Activated CD4-positive, alpha-beta memory T cell treated with anti-CD3 and anti-CD28 coated beads, Interleukin-2, amount 10 ng/mL, durations not matched to agents 7 days and 5 days (primary cell): ENCODE measurements at places on chromosomes 2 and 18.

DNA sequence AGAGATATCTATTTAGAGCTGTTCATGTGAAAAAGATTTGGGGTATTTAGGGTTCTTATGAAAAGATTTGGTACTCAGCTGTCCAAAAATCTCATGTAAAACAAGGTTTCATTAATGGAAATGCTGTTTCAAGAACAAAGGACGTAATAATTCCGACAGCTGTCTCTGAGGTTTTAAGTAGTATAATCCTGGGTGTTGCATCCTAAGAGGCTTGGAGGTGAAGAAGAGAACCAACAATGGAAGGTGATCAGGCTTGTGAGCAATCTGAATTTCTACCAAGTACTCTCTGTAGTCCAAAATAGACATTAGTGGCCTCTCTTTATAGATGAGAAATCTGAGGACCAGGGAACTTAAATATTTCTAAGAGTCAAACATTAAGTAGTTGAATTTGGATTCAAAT is 205.1 kb downstream of the BABAM2 start:
- H3K27me3 ChIP-seq = no peaks in the 10 kb centered on the region
- no peaks in the 10 kb centered on the region for H3K4me1 ChIP-seq
- H3K27ac ChIP-seq = no peak overlapping the region
- peaks cover 6% of the 10 kb centered on the region for H3K36me3 ChIP-seq
- no peak overlapping the region for H3K4me3 ChIP-seq
- DNase-seq = no peak

GRCh38 chr2:43285987-43286386 is 59.6 kb upstream of the ZFP36L2 start:
- no peak for DNase-seq
- no peak overlapping the region for H3K4me3 ChIP-seq
- H3K27ac ChIP-seq = no peak overlapping the region
- peaks cover 5% of the 10 kb centered on the region for H3K4me1 ChIP-seq

DNA sequence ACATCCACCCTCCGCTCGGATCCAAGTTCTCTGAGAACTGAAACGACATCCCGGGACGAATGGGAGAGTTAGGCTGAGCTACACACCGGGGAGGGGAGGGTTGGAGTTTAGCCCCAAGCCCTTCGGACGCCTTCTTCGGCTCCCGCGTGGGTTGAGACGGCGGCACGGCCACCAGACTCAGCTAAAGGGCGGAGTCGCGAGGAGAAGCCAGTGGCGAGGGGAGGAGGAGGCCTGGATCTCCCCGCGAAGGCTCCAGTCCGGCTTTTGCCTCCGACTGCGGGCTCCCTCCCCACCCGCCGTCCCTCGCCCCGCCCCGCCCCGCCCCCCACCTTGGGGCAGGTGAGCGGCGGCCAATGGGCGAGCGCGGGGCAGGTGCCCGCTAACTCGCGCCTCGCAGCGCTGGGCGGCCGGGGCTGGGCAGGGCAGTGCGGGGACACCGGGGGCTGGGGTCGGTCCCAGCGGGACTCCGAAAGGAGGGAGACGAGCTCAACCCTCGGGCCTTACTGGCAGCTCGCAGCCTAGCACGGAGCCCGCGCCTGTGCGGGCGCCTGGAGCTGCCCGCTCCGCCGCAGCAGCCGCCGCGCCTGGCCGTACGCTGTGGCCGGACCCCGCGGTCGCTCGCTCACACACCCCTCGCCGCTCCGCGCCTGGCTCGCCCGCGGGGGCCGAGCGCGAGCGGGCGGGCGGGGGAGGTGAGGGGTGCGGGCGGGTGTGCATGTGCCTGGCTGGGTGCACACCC is at the start of gene EMX1:
EMX1 (plus strand) TSS at position 382 of the 739 bp plus-strand sequence; CDS start at position 716, 334 bp downstream.
- H3K27ac ChIP-seq = peak within 1 kb of the TSS; percentile 16
- H3K36me3 ChIP-seq = no peaks in the 10 kb centered on the region
- peaks cover 81% of the 10 kb centered on the region for H3K27me3 ChIP-seq
- DNase-seq = peak; percentile 32
- H3K4me1 ChIP-seq = peaks cover 28% of the 10 kb centered on the region

GRCh38 chr2:112884869-112885505 is 26.0 kb upstream of the IL37 start:
- H3K27me3 ChIP-seq = no peaks in the 10 kb centered on the region
- no peaks in the 10 kb centered on the region for H3K36me3 ChIP-seq
- H3K4me3 ChIP-seq = no peak overlapping the region
- peak; percentile 82 for DNase-seq
- peaks cover 46% of the 10 kb centered on the region for H3K4me1 ChIP-seq

DNA sequence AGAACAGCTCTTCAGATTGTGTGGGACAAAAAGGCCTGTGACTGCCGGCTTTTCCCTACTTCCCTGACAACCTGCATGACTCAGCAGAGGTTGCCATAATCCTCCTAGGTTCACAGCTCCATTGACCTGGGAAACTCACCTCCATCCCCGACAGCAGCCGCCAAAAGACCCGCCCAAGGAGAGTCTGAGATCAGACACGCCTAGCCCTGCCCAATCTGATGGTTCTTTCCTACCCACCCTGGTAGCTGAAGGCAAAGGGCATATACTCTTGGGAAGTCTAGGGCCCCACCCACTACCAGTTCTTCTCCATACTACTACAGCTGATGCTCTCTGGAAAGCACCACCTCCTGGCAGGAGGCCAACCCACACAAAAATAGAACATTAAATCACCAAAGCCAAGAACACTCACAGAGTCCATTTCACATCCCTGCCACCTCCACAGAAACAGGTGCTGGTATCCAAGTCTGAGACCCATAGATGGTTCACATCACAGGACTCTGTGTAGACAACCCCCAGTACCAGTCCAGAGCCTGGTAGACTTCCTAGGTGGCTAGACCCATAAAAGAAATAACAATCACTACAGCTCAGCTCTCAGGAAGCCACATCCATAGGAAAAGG is 140.6 kb downstream of the NETO1 start:
- no peaks in the 10 kb centered on the region for H3K27me3 ChIP-seq
- no peaks in the 10 kb centered on the region for H3K36me3 ChIP-seq
- H3K27ac ChIP-seq = no peak overlapping the region

- peaks cover 70% of the 10 kb centered on the region for H3K27me3 ChIP-seq
- DNase-seq = no peak
- H3K4me3 ChIP-seq = peak overlapping the region; percentile 39
These were observed 4.7 kb upstream of the SATB2 start for GRCh38 chr2:199462347-199462955.
